ENCODE measurements at places on chromosomes 1 and 21. TPM values are rescaled to one million over a fixed set of nuclear protein-coding genes. Genes with fewer than 3 reads are reported as not detected.
A peak's percentile ranks its signal among the peaks of the same experiment; 100 is the strongest.

The RNF223 gene
- not detected for total RNA-seq

The AURKAIP1 gene
- 38.4 TPM for total RNA-seq

The CDC42BPA gene
- 39.9 TPM for total RNA-seq

The GBP1 gene
- 23.5 TPM for total RNA-seq

DNA sequence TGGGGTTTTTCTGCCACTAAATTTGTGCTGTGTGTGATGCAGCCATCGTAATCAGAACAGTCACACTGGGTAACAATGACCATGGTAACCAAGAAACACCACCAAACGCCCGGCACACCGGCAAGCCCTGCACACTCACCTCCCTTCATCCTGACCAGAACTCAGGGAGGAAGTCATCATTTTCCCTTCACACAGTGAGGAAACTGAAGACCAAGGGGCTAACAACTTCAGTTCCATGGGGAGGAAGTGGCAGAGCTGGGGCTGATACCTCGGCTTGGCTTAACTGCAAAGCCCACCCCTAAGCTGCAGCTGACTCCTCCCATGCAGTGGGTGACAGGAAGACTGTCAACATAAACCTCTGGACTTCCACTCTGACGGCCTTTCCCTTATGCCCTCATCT, 69.3 kb upstream of the BCAR3 start:
- no peaks in the 10 kb centered on the region for H3K4me1 ChIP-seq
- H3K36me3 ChIP-seq, result no peaks in the 10 kb centered on the region
- no peak overlapping the region for H3K27ac ChIP-seq
- no peaks in the 10 kb centered on the region for H3K27me3 ChIP-seq

- H3K36me3 ChIP-seq, result no peaks in the 10 kb centered on the region
- H3K27ac ChIP-seq, result no peak overlapping the region
- no peaks in the 10 kb centered on the region for H3K4me1 ChIP-seq
- H3K27me3 ChIP-seq, result no peaks in the 10 kb centered on the region
- no peak for DNase-seq
Observed at GRCh38 chr1:162906485-162906884, 45.5 kb upstream of the CCDC190 start.

- H3K4me3 ChIP-seq, result no peak overlapping the region
- H3K36me3 ChIP-seq, result no peaks in the 10 kb centered on the region
- DNase-seq, result no peak
- H3K27me3 ChIP-seq, result no peaks in the 10 kb centered on the region
- H3K27ac ChIP-seq, result no peak overlapping the region
Observed at GRCh38 chr1:154768456-154769125, 101.5 kb downstream of the KCNN3 start.

DNA sequence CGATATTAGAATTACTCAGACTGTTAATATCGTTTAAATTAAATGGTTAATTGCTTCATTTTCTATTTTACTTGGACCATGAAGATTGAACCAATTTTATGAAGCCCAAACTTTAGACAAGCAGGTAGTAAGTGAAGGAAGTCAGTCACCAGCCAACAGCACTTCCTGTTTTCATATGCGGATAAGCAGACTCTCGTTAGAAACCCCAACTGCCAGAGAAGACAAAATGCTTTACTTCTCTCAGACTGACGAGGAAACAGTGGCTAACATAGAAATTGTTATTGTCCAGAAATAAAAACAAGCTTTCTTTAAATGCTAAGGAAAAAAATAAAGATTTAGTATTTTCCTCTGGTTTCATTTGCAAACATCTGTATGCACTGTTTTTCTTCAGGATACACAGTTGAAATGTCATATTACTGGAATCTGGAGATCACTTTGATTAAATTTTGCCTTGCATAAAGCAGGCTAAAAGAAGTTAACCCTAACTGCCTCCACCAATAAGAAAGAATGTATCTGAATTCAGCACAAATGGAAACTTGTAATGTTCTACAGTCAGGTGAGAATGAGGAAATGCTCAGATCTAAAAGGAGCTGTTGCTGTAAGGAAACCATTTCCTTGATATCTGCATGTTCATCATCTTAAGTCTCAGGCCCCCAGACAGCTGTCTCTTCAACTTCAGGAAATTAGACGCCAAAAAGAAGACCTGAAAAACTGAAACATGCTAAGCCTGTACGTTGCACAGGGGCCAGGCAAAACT, 129.8 kb upstream of the SAMSN1 start:
- no peak overlapping the region for H3K4me3 ChIP-seq
- no peak overlapping the region for H3K27ac ChIP-seq
- H3K4me1 ChIP-seq, result no peaks in the 10 kb centered on the region
- no peaks in the 10 kb centered on the region for H3K36me3 ChIP-seq
- no peaks in the 10 kb centered on the region for H3K27me3 ChIP-seq

GRCh38 chr1:54161495-54162168, 8.8 kb upstream of the CDCP2 start:
- no peaks in the 10 kb centered on the region for H3K4me1 ChIP-seq
- no peak for DNase-seq
- H3K4me3 ChIP-seq, result no peak overlapping the region
- no peaks in the 10 kb centered on the region for H3K36me3 ChIP-seq

GRCh38 chr1:89065079-89065868, at the start of gene GBP1:
Gene GBP1, minus strand, starts transcription at chr1:89065208. Its CDS starts 1,974 bp downstream, at chr1:89063234.
- peak within 1 kb of the TSS; percentile 52 for H3K4me3 ChIP-seq
- H3K27ac ChIP-seq, result peak within 1 kb of the TSS; percentile 91
- H3K4me1 ChIP-seq, result peaks cover 10% of the 10 kb centered on the region
- no peaks in the 10 kb centered on the region for H3K27me3 ChIP-seq
- peaks cover 12% of the 10 kb centered on the region for H3K36me3 ChIP-seq
- DNase-seq, result no peak

DNA sequence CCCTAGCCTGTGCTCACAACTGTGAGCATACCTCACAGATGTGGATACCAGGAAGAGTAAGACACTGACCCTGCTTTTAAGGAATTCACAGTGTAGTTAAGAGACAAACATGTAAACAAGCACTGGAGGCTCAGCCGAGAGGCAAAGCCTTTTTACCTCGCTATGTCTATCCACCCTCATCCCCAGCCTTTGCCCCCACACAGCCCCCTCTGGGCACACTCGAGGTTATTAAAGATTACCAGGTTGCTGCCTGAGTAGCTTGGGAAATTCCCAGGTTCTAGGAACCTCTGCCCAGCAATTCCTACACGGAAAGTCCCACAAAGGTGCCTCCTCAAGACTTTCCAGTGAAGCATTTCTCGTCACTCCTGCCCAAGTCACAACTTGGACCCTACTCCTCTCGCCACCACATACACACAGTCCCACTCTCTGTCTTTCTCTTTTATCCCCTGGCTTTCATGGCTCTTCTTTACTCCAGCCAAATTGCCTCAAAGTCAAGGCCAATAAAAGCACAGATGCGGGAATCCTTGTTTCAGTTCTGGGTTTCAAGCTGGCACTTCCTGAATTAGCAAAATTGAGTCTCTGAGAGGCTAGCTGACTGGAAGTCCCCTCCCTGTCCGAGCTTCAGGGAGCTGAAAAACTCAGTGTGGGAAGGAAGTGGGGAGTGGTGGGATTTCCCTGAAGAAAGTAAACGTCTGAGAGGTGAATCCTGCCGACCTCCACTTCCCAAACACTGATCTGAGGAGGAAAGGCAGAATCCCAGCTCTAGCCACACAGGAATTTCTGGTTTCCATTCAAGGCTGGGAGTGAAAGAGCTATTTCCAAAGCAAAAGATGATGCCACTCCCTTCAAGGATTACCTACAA, 7.6 kb downstream of the DENND2D start:
- H3K27ac ChIP-seq, result peak overlapping the region; percentile 4
- no peak overlapping the region for H3K4me3 ChIP-seq
- H3K4me1 ChIP-seq, result peaks cover 64% of the 10 kb centered on the region
- peaks cover 12% of the 10 kb centered on the region for H3K36me3 ChIP-seq
- no peak for DNase-seq
- no peaks in the 10 kb centered on the region for H3K27me3 ChIP-seq

DNA sequence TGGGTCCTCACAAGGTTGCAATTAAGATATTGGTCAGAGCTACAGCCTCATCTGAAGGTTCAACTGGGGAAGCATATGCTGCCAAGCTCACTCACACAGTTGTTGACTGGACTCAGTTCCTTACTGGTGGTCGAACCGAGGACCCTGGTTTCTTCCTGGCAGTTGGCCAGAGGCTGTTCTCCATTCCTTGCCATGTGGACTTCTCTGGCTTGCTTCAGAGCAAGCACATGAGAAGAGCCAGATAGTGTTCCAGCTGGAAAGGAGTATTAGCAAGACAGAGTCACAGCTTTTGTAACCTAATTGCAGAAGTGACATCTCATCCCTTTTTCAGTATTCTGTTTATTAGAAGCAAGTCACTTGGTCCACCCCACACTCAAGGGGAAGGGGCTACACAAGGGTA, 23.6 kb downstream of the POU2F1 start:
- no peak for DNase-seq
- H3K36me3 ChIP-seq, result no peaks in the 10 kb centered on the region
- no peaks in the 10 kb centered on the region for H3K4me1 ChIP-seq
- H3K4me3 ChIP-seq, result no peak overlapping the region
- no peak overlapping the region for H3K27ac ChIP-seq

- H3K36me3 ChIP-seq, result no peaks in the 10 kb centered on the region
- no peak overlapping the region for H3K27ac ChIP-seq
- H3K27me3 ChIP-seq, result no peaks in the 10 kb centered on the region
- H3K4me1 ChIP-seq, result no peaks in the 10 kb centered on the region
- no peak overlapping the region for H3K4me3 ChIP-seq
- no peak for DNase-seq
Observed at GRCh38 chr1:100308777-100309176, 42.8 kb downstream of the RTCA start.

- H3K4me1 ChIP-seq, result peaks cover 6% of the 10 kb centered on the region
- no peaks in the 10 kb centered on the region for H3K27me3 ChIP-seq
Observed at GRCh38 chr1:67561704-67562113, 123.3 kb upstream of the GADD45A start.

- H3K27ac ChIP-seq, result no peak overlapping the region
- no peak overlapping the region for H3K4me3 ChIP-seq
- no peaks in the 10 kb centered on the region for H3K4me1 ChIP-seq
- H3K36me3 ChIP-seq, result no peaks in the 10 kb centered on the region
Observed at GRCh38 chr1:37096523-37096922, 62.2 kb upstream of the GRIK3 start.

DNA sequence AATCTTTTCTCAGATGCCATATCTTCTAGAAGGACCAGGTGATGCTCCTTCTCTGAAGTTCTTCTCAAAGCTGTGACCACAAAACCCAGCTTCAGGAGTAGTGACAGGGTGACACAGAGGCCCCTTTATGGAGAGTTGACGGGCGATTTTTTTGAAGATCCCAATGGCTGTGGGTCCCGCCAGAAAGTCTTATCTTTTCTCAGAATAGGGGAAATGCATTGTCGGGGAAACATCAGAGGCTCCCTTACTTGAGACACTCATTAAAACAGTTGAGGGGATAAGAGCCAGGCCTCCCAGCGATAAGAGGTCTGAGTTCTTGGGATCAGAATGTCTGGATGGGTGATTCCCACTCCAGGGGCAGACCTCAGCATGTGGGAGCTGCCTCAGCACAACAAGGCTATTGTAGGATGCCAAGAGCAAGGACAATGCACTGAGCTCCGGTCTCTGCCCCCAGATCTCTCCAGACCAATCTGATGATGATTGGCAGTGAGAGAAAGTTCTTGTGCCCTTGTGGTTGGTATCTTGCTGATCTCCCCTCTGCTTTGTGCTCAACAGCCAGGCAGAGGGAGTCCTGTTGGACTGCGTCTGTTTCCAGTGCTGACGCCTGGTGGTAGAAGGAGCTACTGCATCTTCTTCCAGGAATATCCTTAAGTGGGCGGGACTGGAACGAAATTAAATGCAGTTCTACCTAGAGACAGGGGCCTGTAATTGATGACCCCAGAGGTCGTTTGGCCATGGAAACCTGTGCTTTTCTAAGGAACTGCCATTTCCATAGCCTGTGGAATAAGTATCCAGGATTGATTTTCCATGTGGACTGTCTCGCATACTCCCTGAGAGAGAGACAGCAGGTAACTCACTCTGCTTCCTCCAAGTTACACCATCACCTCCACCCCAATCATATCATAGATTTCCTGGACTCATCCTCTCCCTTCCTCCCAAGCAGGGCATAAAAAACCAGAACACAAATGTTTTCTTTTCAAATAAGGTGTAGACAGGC, 6.8 kb upstream of the ACKR1 start:
- H3K27ac ChIP-seq, result no peak overlapping the region
- no peak overlapping the region for H3K4me3 ChIP-seq
- H3K4me1 ChIP-seq, result no peaks in the 10 kb centered on the region
- peak; percentile 86 for DNase-seq
- no peaks in the 10 kb centered on the region for H3K27me3 ChIP-seq

DNA sequence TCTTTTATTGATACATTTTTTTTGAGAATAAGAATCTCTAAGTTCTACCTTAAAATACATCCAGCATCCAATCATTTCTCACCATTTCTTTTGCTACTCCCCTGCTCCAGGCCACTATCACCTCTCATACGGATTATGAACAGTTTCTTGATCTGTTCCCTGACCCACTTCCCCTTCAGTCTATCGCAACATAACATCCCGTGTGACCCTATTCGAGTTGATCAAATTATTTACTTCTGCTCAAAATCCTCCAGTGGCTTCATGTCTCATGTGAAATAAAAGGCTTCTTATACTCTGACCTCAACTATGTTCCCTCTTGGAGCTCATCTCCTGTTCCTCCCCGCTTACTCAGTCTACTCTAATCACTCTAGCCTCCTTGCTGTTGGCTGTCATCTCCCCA, 5.2 kb downstream of the ALG14 start:
- peaks cover 10% of the 10 kb centered on the region for H3K4me1 ChIP-seq
- no peak for DNase-seq
- H3K27ac ChIP-seq, result peak overlapping the region; percentile 40
- no peaks in the 10 kb centered on the region for H3K27me3 ChIP-seq
- no peaks in the 10 kb centered on the region for H3K36me3 ChIP-seq

DNA sequence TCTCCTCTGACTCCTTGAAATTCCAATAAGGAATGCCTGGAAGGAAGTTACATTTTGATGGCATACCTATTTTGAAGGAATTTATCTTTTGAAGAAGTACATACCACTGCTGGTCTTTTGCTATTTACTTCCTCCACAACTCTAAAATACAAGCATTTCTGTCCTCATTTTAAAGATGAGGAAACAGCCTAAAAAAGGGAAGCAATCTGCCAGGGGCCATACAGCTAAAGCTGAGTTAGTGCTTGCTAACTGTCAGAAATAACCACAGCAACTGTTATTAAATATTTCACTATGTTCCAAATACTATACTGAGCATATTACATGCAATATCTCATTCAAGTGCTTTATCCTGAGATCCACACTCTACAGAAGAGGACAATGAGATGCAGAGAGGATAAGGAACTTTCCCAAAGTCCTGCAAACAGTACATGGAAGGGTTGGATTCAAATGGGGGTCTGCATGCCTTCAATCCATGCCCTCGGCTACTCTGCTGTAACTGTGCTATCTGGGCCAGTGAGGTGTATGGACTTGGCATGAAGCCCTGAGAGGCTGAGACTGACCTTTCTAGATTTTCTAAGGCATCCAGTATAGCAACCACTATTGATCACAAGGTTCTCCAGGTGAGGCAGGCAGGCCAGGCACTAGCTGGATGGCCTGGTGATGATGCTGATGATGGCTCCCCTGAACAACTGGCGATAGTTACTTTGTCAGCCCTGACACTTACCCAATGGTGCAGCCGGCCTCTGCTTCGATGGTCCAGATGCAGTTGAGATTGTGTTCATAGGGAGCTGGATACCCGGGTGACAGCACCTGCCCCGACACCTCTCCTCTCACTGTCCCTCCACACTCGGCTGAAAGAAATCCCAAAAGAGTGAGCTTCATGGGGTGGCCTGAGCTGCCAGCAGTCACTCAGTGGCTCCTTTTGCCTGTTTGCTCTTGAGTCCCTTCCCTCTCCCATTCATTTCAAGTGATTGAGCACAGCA, 171.4 kb upstream of the HMGB4 start:
- no peak for DNase-seq
- H3K27ac ChIP-seq, result no peak overlapping the region
- H3K4me3 ChIP-seq, result no peak overlapping the region
- H3K4me1 ChIP-seq, result no peaks in the 10 kb centered on the region
- H3K27me3 ChIP-seq, result peaks cover 2% of the 10 kb centered on the region

- H3K4me1 ChIP-seq, result no peaks in the 10 kb centered on the region
- H3K27ac ChIP-seq, result no peak overlapping the region
- no peak for DNase-seq
- H3K27me3 ChIP-seq, result no peaks in the 10 kb centered on the region
Observed at GRCh38 chr1:198529414-198529813, 11.1 kb downstream of the ATP6V1G3 start.

Data from liver (tissue), 10 donors.